RWPE1 (cell line): ENCODE measurements at places on chromosomes 6 and 20.

- DNase-seq = no peak
Measured at GRCh38 chr6:116492331-116493067, 18.9 kb upstream of the CALHM5 start.

- DNase-seq = no peak
Measured at GRCh38 chr6:7731294-7731693, 5.4 kb downstream of the BMP6 start.

- DNase-seq = no peak
Measured at GRCh38 chr6:124995131-124995530, 32.9 kb downstream of the RNF217 start.

DNA sequence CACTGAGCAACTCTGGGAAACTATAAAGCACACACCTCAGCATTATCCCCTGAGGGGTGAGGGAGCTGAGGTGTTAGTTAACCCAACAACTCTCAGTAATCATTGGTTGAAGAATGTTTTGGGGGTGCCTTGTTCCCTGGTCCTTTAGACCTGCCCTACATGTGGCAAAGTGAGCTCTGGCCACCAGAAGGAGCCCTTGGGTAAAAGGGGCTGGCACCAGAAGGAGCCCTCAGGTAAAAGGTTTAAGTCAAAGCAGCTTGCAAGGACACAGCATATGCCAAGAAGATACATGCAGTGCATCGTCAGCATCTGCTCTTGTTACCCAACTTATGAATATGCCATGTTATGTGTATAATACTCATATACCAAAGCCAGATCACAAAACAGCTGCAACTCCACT lies 1081.7 kb downstream of the KIF16B start:
- no peak for DNase-seq
